ENCODE measurements at places on chromosomes 5 and 9.

- no peak for DNase-seq
Observed at GRCh38 chr5:160769301-160769700, 82.7 kb downstream of the ATP10B start.

- DNase-seq = no peak
Observed at GRCh38 chr5:14208071-14209021, 65.2 kb downstream of the TRIO start.

GRCh38 chr9:37902796-37903646 lies 906 bp downstream of the SLC25A51 start:
- DNase-seq = no peak

DNA sequence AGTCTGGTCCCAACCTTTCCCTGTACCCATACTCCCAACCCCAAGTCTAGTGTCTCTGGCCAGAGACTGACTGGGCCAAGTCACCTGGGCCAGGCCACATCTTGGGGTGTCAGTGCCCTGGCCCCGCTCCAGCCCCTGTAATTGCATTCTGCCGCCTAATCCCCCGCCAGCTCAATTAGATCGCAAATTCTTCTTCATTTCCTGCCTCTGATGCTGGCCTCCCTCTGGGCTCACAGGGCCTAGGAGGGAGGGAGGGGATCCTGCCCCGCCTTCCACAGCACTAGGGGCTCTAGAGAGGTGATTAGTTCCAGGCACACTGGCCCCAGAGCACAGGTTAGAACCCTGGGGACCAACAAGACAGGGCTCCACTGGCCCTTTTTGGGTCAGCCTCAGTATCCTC lies 5.5 kb downstream of the CXXC5 start:
- DNase-seq = no peak

DNA sequence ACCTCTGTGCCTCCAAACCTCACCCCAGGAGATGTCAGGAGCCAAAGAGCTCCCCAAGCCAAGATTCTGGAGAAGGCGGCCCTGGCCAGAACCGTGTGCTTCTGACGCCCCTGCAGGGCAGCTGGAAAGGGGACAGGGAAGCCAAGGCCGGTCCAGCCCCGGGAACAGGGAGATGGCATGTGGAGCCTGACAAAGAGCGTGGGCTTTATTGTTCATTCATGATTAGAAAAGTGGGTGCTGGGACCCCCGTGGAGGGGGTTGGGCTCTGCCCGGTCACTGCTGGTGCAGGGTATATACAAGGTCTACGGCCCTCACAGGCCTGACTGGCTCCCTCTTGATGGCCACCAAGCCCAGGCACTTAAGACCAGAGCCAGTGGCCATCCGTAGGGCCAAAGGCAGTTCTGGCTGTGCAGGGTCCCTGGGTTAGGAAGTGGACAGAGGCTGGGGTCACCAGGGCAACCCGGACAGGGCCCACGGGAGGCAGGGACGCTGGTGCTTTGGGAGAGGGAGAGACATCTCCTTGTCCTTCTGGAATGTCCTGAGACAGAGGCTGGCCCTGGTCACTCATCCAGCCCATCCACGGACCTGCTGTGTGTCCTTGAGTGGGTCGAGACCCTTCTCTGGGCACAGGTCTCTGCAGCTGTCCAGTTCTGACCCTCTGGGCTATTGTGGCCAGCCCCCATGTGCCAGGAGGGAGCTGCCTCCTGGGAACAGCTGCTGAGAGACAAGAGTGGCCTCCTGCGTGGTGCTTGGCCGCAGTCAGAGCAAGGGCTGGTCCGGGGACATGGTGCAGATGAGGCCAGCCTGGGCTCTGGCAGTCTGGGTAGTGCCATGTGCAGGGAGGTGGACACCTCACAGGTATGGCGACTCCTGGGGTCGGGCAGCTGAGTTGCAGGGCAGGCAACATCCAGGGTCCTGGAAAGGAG lies 12.5 kb downstream of the NINJ1 start:
- no peak for DNase-seq

- DNase-seq = no peak
Observed at GRCh38 chr5:127567026-127567768, 49.8 kb downstream of the PRRC1 start.

DNA sequence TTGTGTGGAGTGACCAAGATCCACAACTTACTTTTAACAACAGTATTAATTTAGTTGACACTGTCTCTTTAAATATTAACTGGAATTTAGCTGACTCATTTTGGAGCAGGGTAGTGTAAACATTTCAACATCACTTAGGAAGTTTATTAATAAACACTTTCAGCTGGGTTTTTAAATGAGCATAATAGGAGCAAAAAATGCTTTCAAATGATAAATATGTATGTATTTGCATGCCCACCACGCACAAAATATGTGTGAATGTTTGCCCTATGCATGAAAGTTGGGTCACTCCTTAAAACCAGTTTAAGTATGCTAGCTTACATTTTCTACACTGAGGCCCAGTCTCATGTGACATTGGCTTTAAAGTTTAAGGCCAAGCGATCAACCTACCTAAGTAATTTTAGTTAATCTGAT lies 2.9 kb downstream of the ZFAND5 start:
- no peak for DNase-seq

DNA sequence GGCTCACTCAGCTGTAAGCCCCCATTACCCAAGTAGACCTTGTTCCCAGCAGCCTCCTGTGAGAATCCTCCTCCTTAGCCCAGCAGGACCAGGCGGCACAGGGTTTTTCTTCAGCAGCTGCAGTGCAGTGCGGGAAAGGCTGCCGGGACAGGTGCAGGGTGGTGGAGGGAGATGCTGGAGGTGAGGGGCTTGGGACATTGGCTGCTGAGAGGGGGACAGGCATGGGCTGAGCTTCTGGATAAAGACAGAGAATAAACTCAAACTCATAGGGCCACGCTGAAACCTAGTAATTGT lies 174.7 kb downstream of the CACNA1B start:
- DNase-seq = no peak

GRCh38 chr9:106179191-106179590 lies 484.9 kb downstream of the TMEM38B start:
- DNase-seq = no peak

- DNase-seq = no peak
Observed at GRCh38 chr5:122611406-122611805, 163.5 kb upstream of the SNX2 start.

DNA sequence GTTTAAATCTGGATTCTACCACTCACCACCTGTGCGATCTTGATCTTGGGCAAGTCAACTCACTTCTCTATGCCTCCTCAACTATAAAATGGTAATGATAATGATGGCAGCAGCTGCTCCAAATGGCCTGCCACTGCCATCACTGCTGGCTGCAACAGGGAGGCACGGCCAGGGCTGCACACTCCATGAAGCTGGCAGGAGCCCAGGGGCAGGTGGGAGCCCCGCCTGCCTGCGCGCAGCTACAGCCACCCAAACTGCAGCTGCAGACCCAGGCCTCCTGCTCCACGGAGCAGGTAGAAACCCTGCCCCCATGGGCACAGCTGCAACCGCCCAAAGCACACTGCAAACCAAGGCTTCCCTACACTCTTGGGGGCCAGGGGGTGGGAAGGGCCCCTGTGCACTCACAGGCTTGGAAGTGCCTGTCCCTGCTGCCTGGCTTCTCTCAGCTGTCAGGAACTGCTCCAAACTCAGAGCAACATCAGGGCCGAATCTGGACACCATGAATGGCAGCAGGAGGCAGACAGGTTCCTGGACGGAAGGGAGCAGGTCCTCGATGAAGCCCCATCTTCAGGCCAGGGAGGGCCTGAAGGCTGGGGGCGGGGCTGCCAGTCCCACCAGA lies 57.6 kb downstream of the PRELID2 start:
- no peak for DNase-seq

- DNase-seq = no peak
Observed at GRCh38 chr5:17099946-17100345, 117.5 kb upstream of the BASP1 start.

GRCh38 chr9:81592887-81593266 lies 96.5 kb downstream of the TLE1 start:
- DNase-seq = no peak

Measured in activated T-cell treated with anti-CD3 and anti-CD28 coated beads for 24 hours (primary cell).